ENCODE measurements at places on chromosomes 12 and 14.
A peak's percentile ranks its signal among the peaks of the same experiment; 100 is the strongest.

DNA sequence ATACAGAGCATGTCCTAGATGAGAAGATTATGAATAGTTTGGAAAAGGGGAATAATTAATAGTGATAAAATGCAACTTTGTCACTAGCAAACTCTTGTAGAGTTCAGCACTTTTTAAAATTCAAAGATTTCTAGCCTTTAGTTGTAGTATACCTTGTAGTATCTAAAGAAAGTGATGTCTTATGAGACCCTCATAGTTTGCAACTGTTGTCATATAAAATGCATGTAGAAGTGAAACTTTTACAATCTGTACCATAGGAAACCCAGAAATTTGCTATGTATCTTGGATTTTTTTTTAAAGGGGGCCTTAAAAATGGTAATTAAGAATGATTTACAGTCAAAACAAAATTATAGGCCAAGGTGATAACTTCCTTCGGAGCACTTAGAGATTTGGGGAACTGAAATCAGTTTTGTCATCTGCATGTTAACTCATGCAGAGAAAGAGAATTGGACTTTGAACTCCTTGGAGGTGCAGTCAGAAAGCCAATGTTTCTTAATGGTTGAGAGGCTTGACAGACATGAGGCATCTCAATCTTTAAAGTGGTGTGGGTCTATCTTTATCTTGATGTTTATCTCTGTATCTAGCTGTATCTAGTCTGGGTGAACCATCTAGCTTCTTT lies 1.3 kb downstream of the LRRK2 start:
- no peak for DNase-seq

DNA sequence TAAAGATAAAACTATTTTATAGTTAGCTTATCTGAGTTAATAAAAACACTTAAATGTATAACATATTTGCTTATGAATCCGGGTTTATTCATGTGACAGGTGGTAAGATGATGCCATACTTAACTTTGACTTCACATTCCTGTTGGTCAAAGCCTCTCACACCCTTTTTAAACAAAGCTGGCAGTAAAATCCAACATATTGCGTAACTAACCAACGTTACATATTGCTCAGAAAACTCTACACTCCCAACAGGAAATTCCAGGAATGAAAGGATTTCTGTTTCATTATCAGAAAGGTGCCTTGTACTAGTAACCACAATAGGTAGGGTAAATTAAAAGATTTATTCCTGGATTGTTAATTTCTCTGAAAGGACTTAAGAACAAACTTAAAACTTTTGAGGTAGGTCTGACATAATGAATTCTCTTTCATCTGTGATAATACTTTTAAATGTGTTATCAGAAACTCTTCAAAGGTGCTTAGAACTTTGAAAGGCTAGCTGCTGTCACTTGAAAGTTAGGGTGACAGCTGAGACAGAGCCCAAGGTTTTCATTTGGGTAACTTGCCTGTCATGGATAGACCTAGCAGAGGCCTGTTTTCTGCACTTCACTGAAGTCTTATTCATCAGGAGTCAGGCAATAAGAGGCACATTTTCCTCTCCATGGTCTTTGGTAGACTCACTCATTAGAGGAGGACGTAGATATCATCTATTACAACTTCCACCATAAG lies 23.8 kb upstream of the CATSPERB start:
- no peak for DNase-seq

- peak; percentile 64 for DNase-seq
Observed at GRCh38 chr14:49971156-49972130, 78.6 kb downstream of the ARF6 start.

DNA sequence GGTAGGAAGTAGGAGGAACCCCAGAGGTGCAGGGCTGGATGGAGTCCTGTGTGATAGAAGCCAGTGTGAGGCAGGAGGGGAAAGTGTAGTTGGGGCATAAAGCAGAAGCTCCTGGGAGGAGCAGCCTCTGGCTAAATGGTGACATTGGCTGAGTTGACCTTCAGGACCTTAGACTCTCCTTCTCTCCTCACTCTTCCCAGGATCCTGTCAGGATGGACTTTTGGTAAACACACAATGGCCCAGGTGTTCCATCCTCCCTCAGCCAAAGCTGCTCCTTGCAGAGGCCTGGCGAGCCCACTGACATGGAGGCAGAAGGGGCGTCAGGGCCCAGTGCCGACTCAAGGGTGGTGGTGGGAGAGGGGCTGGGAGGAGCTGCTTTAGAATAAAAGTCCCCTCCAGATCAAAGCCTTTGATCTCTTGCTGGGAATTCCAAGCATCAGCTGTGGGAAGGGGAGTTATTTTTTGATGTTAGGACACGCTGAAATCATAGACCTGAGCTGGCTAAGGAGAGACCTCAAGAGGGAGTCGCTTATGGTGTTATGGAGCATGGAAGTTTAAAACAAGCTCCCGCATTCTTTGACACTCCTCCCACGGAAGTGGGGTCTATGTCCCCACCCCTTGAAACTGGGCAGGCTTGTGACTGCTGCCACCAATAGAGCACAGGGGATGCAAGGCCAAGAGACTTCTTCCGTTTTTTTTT lies 44.1 kb downstream of the SMIM41 start:
- no peak for DNase-seq

- no peak for DNase-seq
Observed at GRCh38 chr12:45634273-45634917, 95.1 kb upstream of the ARID2 start.

DNA sequence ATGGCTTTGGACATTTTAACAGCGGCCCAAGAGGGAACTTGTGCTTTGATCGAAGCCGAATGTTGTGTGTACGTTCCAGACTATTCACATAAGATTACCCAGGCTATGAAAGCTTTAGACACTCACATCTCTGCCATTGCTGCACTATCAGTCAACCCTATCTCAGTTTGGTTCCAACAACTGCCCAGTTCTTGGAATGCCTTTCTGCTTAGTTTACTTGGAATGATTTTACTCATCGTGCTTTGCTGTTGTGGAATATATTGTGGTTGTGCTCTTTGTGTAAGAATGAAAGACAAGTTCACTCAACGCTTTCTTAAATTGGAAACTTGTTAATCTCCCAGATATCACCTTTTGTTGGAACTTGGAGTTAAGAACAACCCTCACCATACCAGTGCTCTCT lies 498.2 kb downstream of the GLT1D1 start:
- no peak for DNase-seq

DNA sequence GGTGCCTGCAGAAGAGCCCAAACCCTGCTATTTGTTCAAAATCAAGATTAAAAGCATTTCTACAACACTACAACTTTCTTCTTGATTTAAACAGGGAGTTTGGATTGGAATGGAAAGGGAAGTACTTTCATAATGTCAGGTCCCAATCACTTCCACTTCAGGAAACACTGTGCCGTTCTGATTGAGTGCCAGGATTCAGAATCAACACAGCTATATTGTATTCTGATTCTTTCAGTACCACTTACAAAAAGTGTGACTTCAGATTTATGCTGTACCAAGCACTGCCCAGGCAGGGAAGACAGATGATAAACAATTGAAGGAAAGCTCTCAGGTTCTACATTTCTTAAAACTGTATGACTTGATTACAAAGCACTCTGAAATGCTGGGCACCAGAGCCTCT lies 3.2 kb downstream of the TDP1 start:
- no peak for DNase-seq

DNA sequence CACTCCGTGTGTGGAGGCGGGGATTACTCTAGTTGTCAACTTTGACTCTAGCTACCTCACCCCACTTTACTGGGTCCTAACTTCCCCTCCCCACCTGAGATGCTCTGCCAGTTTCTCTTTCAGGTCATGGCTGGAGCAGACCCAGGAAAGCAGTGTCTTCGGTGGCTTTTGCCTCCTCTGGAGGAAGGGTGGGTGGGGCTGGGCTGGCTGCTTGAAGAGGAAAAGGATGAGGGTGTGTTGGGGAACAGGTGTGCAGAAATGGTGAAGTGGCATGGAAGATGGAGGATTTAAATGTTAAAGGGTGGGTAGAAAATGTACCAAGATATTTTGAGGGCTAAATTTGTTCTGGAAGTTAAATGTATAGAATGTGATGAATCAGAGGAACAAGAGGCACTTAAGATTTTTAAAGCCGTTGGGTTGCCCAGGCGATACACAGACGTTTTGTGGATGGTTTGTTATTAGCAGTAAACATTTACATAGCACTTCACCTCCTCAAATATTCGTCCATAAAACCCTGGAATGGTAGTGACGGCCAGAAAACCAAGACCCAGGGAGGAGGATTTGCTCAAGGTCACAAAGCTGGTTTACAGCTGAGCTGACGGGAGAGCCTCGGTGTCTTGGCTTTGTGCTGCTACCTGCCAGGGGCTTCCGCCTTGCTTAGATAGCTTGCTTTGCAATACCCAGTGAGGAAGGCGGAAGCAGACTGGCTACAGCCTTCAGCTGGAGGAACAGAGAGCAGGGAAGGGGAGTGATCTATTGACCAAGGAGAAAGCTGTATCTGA lies 72.2 kb upstream of the PRMT8 start:
- no peak for DNase-seq

- DNase-seq, result no peak
Observed at GRCh38 chr14:80465546-80466220, 254.4 kb upstream of the DIO2 start.

DNA sequence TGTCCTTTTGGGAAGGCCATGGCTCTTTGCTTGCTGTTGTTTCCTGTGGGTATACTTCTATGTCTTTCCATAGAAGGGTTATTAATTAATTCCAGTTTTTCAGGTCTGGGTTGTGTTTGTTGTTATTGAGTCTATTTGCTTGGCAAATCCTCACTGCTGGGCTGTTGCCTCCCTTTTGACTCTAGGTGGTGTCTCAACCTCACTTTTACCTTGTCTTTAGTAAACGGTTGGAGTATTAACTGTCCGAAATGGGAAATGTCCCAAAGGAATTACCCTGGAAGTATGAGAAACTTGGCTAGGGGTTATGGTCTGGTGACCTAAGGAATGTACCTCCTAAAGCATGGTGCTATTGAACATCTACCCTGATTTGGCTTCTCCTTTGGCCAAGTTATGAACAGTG lies 16.7 kb downstream of the PRH1 start:
- DNase-seq, result no peak

DNA sequence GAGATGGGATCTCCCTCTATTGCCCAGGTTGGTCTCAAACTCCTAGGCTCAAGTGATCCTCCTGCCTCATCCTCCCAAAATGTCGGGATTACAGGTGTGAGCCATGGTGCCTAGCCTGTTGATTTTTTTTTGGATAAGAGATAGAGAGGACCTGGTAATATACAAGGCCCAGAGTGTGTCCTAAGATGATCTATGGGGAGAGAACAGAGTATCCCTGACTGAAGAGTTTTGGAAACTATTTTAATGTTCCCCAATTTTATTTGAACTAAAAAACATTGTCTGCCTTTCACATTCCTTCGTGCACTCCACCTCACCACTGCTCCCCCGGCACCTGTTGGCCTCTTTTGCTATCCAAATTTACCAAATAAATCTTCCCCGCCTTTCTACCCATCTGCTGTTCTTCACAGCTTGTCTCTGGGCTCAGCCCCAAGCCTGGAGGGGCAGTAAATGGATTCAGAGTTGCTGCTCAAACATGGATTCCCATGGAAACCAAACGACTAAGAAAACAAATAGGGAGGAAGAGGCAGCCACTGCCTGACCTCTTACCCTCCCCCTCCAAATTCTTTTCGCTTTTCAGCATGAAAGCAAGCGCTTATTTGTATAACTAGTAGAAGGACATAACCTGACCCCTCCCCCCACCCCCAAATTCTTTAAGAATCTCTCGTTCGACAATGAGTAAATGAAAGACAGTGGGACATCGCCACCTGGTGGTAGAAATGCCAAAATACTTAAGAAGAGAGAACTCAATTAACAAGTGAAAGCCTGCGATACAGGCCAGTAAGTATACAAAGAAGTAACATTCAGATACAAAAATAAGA lies 22.6 kb downstream of the OR10G3 start:
- DNase-seq, result peak; percentile 51

DNA sequence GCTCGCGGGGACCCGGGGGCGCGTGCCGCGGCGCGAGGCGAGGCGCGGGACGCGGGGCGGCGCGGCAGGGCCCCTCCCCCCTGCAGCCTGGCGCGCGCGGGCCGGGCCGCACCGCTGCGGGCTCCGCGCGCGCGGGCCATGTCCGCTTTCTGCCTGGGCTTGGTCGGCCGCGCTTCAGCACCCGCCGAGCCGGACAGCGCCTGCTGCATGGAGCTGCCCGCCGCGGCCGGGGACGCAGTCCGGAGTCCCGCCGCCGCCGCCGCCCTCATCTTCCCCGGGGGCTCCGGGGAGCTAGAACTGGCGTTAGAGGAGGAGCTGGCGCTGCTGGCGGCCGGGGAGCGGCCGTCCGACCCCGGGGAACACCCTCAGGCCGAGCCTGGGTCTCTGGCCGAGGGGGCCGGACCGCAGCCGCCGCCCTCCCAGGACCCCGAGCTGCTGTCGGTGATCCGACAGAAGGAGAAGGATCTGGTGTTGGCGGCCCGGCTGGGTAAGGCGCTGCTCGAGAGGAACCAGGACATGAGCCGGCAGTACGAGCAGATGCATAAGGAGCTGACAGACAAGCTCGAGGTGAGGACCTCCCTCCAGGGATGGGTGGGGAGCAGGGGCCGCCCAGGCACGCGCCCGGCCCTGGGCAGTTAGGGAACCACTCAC lies 820 bp downstream of the BICDL1 start:
- DNase-seq, result peak; percentile 53

GRCh38 chr12:120972870-120973543 lies 5.3 kb upstream of the HNF1A start:
- DNase-seq, result no peak

- no peak for DNase-seq
Observed at GRCh38 chr14:89067293-89067972, 243.0 kb downstream of the TTC8 start.

DNA sequence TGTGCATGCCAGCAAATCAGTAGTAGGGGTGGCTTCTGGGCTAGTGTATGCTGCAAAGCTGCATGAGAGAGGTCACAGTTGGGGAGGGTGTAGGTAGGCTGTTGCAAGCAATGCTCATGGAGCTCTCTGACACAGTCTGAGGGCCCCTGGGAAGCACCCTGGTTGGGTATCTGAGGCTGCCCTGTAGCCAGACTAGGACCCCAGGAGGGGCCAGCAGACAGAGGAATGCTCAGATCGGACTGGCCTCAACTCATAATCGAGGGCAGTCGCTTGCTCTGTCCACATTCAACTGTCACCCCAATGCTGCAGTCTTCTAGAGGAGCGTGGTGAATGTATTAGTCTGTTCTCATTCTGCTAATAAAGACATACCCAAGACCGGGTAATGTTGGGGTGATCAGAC lies 204.0 kb upstream of the ALG10 start:
- no peak for DNase-seq

DNA sequence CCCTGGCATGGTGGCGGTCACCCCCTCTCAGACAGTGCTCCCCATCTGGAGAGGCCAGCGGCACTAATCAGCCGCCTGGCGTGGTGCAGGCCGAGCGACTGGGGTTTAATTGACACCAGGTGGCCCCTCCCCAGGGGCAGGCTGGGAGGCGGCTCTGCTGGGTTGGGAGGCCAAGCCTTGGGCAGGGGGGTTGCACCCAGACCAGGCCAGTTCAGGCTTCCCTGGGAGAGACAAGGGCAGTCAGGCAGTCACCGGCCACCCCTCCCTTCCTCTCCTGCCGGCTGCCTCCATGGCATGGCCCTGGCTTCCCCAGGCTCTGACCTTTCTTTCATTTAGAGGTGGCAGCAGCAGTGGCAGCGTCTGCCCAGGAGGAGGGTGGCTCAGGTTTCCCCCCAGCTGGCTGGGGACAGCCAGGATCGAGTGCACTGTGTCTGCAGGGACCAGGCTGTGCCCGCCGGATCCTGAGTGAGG lies 78.1 kb upstream of the NOS1 start:
- DNase-seq, result no peak

GRCh38 chr14:80615831-80616230 lies 325.7 kb downstream of the CEP128 start:
- no peak for DNase-seq

Measured in stimulated activated CD8-positive, alpha-beta memory T cell treated with anti-CD3 and anti-CD28 coated beads, Interleukin-7, amount 100 ng/mL, for 48 hours (primary cell).